ENCODE measurements at places on chromosomes 1 and 21.

- no peak for DNase-seq
These were observed 54.4 kb upstream of the JAK1 start for GRCh38 chr1:65020774-65021173.

- DNase-seq = no peak
These were observed 1126.1 kb downstream of the KCNT2 start for GRCh38 chr1:195482137-195482536.

GRCh38 chr1:51641096-51641495 lies 24.2 kb downstream of the OSBPL9 start:
- no peak for DNase-seq

- no peak for DNase-seq
These were observed 8.3 kb downstream of the EPHX1 start for GRCh38 chr1:225818229-225818628.

DNA sequence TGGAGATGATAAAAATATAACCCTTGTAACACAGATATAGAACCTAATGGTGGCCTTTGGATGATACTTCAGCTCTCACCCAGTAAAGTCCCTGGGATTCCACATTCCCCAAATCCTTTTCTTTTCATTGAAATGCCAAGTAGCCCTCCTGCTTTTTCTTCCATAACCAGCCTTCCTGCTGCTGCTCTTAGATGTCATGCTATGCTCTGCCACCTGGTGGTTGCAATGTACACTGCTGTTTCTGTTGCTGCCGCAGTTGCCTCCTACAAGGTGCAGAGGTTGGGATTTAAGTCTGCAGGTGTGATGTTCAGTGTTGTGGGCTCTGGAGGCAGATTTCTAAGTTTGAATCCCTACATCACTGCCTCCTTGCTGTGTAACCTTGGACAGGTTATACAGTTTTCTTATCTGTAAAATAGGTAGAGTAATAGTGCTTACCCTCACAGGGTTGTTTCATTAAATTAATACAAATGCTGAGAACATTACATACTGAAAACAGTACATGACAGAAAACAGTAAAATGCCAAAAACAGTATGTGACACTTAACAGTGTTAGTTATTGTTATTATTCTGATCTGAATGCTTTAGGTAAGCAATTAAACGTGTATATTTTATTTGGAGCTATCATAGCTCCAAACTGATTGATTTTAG lies 64.3 kb downstream of the CAMSAP2 start:
- peak; percentile 60 for DNase-seq

- DNase-seq = peak; percentile 2
These were observed 1719.5 kb downstream of the MRPL39 start for GRCh38 chr21:23887725-23888306.

- no peak for DNase-seq
These were observed 6.8 kb upstream of the KCNN3 start for GRCh38 chr1:154876842-154877369.

- no peak for DNase-seq
These were observed 341.2 kb downstream of the NPHP4 start for GRCh38 chr1:5651027-5651410.

DNA sequence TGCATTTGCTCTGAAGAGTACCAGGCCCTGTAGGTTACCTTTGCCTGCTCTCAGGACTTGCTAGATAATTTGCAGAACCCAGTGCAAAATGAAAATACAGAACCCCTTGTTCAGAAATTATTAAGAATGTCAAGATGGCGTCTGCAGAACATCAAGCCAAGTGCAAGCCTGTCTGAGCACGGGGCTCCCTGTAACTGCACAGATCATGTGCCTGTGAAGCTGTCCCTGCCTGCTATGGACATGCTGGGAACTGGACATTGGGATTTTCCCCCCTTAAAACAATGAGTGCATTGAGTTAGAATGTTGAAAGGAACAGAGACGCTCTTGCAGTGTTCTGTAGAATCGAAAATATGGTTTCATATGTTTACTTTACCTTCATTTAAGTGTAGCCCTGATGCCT lies 2.9 kb downstream of the CLDN14 start:
- DNase-seq = no peak

DNA sequence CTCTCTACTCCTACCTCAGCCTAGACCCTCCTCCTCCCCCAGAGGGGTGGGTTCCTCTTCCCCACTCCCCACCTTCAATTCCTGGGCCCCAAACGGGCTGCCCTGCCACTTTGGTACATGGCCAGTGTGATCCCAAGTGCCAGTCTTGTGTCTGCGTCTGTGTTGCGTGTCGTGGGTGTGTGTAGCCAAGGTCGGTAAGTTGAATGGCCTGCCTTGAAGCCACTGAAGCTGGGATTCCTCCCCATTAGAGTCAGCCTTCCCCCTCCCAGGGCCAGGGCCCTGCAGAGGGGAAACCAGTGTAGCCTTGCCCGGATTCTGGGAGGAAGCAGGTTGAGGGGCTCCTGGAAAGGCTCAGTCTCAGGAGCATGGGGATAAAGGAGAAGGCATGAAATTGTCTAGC lies 21.6 kb upstream of the VPS13D start:
- DNase-seq = no peak

GRCh38 chr1:159675046-159675445 lies 39.3 kb downstream of the CRP start:
- no peak for DNase-seq

- DNase-seq = no peak
These were observed 897 bp downstream of the EPHX4 start for GRCh38 chr1:92030656-92031107.

DNA sequence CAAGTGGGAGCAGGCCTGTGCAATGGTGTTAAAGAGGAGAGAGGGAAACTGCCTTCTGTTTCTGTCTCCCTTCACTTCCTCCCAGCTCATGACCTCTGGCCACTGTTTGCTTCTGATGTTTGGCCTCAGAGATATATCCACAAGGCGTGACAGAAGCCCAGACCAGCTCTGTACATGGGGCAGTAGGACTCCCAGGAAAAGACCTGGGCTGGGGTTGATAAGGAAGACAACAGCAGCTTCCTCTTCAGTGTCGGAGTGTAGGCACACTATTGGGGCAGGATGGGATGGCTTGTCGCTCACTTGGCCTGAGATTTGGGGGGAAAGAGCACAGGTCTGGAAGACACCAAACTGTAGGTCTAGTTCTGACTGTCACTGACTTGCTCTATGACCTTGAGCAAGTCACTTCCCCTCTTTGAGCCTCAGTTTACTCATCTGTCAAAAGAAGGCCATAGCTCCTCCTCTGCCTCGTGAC lies 67.8 kb upstream of the KLHDC7A start:
- no peak for DNase-seq

DNA sequence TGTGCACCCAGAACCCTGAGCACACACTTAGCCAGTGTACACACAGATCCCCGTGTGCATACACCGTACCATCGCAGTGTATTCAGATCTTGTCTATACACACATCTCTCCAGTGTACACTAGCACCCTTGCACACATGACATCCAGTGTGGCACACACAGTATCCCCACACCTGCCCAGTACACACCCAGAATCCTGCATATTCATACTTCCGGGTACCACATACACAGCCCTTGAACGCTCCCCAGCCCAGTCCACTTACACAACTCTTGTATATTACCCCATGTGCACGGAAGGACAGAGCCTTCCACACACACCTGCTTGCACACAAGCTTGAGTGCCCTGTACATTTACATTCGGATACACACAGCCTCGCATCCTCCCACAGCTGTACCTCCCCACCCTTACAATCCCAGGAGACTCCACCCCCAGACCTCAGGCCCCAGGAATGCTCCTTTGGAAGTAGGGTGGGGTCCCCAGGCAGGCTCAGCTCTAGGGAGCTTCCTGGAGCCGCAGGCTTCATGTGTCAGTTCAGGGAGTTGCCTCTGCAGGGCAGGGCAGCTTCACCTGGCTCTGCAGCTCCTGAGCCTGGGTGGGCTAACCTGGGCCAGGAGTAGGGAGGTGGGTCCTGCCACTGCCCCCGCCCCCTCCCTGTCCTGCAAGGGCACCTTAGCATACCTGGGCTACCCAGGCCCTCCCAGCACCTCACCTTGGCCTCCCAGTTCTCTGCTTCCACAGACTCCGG lies 46.2 kb downstream of the AHDC1 start:
- no peak for DNase-seq

GRCh38 chr1:56068908-56069307 lies 510.5 kb downstream of the PLPP3 start:
- no peak for DNase-seq

DNA sequence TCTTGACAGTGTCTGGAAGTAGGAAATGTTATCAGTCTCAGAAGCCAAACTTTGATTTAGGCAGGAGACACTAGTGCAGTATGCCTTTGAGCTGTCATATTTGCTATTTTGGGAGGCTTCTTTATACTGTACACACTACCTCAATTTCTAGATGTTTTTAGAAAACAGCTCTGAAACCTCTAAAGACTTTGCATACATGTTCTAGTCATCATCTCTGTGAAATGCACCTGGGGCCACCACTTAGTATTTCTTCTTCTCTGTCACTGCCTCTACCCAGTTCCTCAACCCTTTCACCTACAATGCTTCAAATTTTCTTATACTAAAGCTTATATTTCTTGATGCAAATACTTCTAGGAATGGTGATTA lies 29.1 kb upstream of the PLA2G4A start:
- no peak for DNase-seq

DNA sequence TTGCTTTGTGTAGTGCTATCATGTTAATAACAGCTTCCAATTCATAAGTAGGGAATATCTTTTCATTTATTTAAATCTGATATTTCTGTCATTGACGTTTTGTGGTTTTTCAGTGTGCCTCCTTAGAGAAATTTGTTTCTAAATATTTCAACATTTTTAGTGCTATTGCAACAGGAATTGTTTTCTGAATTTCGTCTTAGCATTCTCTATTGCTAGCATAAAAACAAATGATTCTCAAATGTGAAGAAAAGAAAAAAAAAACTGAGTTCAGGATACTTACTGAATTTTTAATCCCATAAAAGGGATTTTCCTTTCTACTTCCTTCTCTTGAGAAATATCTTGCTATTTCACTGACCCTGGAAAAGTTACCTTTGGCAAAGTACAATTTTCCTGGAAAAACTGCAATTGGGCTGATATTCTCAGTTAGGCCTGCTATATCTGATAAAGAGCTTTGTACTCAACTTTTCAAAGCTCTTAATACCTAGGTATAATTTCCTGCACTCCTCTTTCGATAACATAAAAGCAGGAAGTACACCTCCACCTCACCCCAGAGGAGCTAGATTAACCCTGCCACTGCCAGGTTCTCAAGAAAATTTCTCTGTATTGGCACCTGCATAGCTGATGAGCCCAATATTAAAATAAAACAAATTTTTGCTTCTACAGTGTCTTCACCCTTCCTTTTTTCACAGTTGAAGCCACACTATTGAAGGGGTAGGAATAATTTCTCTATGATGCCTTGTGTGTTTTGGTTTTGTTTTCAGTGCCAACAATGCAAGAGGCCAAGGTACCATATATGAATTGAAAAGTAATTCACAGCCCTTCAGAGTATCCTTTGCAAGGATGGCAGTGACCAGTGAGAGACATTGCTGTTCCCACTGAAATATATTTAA lies 35.6 kb downstream of the PTPN14 start:
- no peak for DNase-seq

DNA sequence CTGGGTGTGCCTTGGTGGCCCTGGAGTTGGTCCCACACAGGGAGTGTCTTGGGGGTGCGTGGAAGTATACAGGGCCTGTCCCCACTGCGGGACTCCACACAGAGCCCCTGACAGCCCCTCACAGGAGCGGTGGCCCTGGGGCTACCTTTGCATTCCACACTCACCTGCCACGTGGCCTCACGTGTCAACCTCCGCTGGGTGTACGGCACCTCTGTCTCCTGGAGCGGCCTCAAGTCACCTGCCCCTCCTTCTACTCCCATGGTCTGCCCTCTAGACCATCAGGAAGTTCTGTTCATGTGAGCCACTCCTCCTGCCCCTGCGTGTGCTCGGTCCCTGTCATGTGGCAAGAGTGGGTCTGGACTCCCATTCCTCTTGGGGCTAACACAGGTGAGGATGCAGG lies 58.6 kb downstream of the FAAP20 start:
- DNase-seq = no peak

DNA sequence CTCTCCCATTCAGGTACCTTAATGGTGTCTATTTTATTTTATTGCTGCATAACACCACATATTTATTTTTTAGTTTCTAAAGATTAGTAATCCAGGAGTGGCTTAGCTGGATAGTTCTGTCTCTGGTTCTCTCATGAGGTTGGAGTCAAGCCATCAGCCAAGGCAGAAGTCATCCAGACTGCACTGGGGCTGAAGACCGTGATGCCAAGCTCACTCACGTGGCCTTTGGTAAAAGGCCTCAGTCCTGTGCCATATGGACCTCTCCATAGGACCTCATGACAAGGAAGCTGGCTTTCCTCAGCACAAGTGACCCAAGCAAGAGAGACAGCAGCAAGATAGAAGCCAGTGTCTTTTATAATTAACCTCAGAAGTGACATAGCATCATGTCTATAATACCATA lies 23.0 kb upstream of the DDR2 start:
- DNase-seq = no peak

DNA sequence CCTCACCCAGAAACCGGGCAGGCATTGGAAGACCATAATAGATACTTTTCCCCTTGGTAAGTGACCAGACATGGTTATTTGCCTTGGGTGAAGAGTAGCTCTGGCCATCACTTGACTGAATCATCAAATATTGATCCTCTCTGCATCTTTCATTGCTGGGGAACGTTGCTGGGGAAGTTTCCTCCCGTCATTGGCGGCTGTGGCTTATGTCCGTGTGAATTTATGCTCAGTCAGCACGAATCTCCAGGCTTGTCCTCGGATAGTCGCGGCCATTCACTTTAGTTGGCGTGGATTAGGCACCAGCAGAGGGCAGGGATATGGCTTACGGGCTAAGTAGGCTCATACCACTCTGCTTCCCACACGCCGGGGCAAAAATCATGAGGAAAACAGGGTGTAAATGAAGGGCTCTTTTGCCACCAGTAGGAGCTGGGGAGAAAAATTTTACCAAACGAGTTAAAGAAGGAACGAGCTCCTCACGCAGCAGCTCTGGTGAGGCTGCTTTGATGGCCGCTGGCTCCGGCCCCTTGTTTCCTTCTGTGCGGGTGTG lies 473.4 kb downstream of the CAMTA1 start:
- DNase-seq = no peak

- DNase-seq = no peak
These were observed 92.8 kb upstream of the CDC42BPA start for GRCh38 chr1:227411066-227411465.

- DNase-seq = no peak
These were observed 120.9 kb downstream of the C1orf21 start for GRCh38 chr1:184507604-184508280.

DNA sequence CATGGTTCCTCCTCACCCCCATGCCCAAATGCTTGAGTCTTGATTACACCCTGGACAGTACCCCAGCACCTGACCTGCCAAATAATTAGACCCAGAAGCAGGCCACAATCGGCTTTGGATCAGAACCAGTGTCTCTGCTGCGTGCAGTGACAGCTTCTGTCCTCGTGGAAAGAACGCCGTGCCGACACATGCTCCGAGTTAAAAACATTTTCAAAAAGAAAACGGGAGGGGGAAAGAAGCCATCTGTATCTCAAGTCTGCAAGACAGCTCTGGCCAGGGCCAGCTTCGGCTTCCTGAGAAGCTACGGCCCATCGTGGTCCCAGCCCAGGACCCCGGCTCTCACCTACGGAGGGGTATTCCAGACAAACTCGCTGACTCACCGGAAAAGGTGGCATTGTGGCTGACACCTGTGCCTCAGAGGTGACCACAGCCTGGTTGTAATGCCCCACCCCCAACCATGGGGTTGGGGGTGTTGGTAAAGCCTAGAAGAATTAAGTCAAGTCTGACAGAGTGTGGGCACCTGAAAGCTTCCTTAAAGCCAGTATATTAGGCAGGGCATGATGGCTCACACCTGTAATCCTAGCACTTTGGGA lies 25.8 kb downstream of the SSBP3 start:
- no peak for DNase-seq

Data from germinal center (tissue), 1 donor.